ENCODE measurements at places on chromosomes 7 and 10.

DNA sequence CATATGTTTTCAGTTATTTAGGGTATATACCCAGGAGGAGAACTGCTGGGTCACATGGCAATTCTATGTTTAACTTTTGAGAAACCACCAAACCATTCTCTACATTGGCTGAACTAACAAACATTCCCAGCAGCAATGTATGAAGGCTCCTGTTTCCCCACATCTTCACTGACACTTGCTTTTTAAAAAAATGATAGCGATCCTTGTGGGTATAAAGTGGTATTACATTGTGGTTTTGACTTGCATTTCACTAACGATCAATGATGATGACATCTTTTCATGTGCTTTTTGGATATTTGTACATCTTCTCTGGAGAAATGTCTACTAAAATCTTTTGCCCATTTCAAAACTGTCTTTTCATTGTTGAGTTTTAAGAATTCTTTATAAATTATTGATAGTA lies 51.2 kb upstream of the ANAPC16 start:
- peak; percentile 84 for DNase-seq

DNA sequence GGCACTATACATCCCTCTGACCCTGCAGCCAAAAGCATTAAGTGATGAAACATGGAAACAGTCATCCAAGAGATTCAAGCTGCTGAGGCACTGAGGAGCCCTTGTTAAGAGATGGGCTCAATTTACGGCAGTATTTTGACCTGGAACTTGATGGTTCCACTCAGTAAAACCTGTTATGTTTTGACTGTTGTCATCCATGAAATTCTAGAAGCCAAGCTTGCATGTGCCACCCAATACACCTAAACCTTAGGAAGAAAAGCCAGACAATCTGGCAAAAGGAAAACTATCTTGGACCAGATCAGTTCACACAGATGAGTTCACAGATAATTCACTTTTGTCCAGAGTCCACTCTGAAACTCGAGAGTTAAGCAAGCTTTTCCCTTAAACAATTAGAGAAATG lies 53.2 kb downstream of the ICA1 start:
- no peak for DNase-seq

DNA sequence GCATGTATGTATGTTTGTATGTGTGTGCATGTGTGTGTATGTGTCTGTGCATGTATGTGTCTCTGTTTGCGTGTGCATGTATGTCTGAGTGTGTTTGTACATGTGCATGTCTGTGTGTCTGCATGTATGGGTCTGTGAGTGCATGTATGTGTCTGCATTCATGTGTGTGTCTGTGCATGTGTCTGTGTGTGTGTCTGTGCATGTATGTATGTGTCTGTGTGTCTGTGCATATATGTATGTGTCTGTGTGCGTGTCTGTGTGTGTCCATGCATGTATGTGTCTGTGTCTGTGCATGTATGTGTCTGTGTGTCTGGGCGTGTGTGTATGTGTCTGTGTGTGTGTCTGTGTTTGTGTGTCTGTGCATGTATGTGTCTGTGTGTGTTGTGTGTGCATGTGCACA lies 49.9 kb upstream of the DIP2C start:
- DNase-seq = no peak

- no peak for DNase-seq
Measured at GRCh38 chr10:18400906-18401245, 250.5 kb downstream of the NSUN6 start.

DNA sequence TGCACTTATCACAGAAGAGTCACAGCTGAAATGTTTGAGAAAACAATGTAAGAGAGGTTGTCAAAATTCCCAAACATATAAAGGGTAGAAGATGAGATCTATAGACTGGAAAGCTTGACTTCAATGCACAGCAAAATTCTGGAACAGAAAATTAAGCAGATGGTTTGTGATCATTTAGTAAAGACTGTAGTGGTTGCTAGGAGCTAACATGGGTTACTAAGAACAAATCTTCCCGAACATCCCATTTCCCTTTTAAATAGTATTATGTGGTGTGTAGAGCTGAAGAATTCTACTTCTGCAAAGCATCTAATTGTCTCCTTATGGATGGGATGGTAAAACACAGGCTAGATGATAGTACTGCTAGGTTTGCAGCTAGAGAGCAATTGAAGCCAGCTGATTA lies 312.3 kb downstream of the CAMK1D start:
- no peak for DNase-seq

GRCh38 chr10:78581133-78581694 lies 487.6 kb upstream of the ZMIZ1 start:
- no peak for DNase-seq

DNA sequence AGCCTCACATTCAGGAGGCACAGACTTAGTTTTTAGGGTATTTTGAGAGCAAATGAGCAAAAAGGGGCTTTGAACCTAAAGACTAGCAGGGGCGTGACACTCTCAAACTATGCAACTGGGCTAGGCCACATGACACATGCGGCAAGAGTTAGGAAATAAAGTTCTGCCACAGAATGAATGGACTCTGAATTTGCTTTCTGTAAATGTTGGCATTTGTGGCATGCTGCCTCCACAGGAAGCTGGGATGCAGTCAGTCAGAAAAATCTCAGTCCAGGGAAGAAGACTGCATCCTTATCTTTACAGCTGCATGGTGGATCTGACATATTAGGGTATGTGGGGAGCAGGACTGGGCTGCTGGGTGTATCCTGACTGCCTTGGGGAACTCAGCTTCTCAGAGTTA lies 181.0 kb downstream of the COBL start:
- no peak for DNase-seq

DNA sequence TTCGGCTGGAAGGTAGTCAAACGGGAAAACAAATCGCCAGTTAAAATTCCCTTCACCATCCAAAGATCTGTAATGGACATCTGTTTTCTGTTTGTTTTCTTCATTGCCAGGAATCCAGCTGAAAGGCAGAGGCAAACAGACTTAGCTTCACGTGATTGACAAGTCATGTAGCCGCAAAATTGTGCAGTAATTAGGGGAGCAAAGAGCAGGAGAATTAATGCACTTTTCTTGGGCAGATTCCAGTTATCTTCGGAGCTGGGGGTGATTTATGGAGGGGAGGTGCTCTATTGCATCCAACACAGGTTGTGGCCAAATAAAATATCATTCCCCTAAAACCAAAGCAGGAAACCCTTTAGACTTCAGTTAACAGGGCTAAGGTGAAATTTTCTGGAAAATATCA lies 162.2 kb downstream of the MYOF start:
- no peak for DNase-seq

- peak; percentile 78 for DNase-seq
Measured at GRCh38 chr10:45461034-45461433, 87.0 kb downstream of the ALOX5 start.

GRCh38 chr7:17405786-17406185 lies 107.3 kb downstream of the AHR start:
- peak; percentile 53 for DNase-seq

DNA sequence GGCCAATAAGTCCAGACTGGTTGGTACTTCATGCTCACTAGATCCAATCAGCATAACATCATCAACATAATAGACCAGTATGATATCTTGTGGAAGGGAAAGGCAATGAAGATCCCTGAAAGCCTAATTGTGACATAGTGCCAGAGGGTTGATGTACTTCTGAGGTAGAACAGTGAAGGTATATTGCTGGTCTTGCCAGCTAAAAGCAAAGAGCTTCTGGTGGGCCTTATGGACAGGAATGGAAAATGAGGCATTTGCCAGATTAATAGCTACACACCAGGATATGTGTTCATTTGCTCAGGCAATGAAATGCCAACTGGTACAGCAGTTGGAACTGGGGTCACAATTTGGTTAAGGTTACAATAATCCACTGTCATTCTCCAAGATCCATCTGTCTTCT lies 156.4 kb downstream of the HTR7 start:
- no peak for DNase-seq

DNA sequence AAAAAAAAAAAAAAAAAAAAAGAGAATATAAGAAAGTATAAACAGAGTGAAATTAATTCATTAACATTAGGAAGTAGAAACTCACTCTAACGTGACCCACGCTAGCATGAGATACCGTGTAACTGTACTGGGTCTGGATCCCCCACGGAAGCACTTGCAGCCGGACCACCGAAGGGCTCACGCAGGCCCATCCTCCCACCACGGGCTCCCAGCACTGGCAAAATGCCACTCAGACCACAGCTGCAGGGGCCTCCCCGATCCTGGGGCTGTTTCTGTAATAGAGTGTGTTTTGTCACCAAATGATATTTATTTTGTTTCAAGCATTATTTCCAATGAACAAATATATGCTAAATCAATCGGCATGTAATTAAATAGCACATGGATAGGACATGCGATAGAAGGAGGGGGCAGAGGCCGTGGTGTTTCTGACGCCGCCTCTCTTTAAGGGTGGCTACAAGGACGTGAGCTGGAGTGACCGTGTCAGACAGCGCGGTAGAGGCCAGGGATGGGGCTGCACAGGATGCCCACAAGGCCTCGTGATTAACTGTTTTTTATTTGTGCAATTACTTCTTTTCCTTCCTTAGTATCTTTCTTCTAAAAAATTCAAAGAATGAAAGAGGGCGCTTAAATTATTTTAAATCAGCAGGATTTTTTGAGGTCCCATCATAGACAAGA lies 568.5 kb downstream of the PTPRN2 start:
- no peak for DNase-seq

DNA sequence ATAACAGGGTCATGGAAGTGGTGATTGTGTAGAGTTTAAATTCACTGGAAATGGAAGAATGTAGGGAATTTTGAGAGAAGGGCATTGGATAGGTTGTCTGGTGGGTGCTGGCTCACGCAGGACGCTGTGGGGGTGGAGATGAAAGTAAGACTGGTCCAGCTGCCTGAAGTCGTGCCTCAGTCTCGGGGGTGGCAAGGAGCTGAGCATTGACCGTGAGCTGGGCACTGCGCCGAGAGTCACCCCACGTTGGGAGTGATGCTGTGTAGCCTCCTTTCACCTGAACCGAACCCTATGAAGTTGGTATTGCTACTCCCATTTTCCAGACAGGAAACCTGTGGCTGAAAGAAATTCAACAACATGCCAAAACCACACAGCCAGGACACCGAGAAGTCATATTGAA lies 99.2 kb downstream of the ACTR3B start:
- DNase-seq = no peak

- peak; percentile 9 for DNase-seq
Measured at GRCh38 chr10:11089272-11089671, 71.6 kb downstream of the CELF2 start.

- no peak for DNase-seq
Measured at GRCh38 chr10:26698909-26699308, 1.4 kb downstream of the PDSS1 start.

GRCh38 chr7:130887182-130887956 lies 153.4 kb upstream of the KLF14 start:
- DNase-seq = no peak

DNA sequence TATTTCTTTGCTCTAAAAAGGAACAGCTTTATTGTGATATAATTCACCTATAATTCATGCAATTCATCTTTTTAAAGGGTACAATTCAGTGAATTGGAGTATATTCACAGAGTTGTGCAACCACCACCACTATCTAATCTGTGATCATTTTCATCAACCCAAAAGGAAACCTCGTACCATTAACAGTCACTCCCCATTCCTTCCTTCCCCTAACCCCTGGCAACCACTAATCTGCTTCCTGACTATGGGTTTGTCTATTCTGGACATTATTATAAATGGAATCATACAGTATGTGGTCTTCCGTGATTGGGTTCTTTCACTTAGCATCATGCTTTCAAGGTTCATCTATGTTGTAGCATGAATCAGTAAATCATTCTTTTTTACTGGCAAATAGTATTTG lies 52.3 kb downstream of the MKI67 start:
- DNase-seq = peak; percentile 29

DNA sequence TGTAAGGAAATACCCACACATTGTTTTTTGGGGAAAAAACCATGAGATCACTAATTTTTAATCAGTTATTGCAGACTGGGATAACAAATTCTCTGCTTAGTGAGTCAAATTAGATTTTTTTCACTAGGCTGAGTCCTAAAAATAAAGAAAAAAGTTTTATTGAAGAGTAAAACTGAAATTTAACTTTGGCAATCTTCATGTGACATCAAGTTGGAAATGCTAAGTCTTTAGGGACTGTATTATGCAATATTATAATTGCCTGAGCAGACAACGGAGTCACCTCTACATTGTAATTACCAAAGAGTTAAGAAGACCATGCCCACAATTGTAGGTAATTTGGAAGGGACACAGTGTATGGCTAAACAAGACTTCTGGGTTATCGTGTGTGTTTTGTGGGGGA lies 2.2 kb upstream of the CLEC5A start:
- peak; percentile 73 for DNase-seq

DNA sequence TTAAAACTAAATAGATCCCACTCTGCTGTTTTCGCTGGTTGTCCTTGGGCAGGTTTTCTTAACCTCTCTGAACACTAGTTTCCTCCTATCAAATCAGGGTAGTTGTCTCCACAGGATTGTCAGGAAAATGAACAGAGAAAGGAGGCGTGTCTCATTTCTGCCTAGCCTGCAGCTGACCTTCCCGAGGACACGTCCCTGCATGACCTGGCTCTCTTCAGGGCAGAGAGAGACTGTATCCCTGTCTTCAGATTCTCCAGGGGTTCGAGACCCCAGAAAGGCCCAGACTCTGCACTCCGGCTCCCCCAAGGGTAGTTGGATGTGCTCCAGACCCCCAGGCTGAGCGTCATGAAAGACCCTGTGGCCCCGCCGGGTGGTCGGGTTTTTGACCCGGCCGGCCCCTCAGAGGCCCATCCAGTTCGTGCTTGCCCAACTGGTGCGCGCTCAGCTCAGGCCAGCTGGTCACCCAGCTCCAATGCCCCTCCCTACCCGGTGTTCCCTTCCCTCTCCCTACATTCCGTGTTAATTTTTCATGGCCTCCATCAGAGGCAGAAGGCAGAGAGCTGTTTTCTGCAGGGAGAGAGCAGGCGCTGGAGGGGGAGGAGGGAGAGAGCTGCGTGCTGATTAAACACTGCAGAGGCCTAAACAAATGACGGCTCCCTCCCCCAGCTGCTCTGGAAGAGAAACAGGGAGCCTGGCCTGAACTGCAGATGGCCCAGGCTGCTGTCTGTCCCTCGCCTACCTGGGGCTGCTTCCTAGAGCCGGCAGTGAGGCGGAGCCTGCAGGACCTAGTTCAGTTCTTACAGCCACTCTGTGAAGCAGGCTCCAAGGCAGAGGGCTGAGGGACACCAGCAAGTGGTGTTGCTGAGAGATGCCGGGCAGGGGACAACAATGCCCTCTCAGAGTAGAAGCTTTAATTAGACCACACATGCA lies 86.2 kb upstream of the PPIF start:
- DNase-seq = no peak

DNA sequence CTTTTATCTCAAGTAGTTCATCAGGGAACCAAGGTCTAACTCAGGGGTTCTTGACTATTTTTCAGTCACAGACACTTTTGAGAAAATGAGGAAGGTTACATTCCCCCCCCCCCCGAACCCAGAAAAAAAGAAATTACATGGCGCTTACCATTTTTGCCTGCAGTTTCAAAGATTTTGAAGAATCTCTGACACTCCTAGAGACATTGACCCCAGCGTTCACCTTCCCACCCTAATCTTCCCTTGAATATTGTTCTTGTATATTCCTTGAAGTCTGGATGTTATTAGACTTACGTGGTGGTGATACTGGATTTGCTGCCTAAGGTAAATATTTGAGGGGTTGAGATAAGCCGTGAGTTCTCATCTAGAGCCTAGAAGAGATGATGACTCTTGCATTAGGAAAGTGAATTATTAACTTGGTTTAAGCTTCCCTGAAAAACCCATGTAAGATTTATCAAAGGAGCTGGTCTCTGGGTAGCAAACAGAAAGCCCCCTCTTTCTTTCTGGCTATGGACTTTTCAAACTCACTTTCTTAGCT lies 245.7 kb upstream of the FOXK1 start:
- DNase-seq = no peak

- no peak for DNase-seq
Measured at GRCh38 chr7:78179211-78179610, 380.6 kb downstream of the PHTF2 start.

All from MV-4-11 (cell line).